Fibroblast of skin of right biceps (primary cell): ENCODE measurements at places on chromosomes 12 and 14.

DNA sequence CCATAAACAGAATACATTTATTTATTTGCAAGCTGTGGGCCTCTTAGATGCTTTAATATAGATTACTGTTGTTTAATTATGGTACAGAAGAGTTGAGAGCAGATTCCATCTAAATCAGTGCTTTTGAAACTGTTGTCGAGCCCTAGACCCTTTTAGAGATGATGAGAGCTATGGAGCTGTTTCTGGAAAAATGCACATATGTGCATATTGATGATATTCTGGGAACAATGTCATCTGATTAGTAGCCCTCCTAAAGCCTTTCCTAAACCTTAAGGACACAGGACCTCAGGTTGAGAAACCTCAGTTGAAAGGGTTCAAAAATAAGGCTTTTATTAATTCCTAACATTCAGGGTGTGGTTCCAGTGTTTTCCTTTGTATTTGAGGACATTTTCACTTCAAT is 11.7 kb downstream of the PRKCH start:
- DNase-seq, result no peak

- peak; percentile 49 for DNase-seq
These were observed 26.1 kb upstream of the SLC6A13 start for GRCh38 chr12:288687-289086.

- DNase-seq, result peak; percentile 86
These were observed 4.3 kb upstream of the RAD52 start for GRCh38 chr12:953776-954175.

DNA sequence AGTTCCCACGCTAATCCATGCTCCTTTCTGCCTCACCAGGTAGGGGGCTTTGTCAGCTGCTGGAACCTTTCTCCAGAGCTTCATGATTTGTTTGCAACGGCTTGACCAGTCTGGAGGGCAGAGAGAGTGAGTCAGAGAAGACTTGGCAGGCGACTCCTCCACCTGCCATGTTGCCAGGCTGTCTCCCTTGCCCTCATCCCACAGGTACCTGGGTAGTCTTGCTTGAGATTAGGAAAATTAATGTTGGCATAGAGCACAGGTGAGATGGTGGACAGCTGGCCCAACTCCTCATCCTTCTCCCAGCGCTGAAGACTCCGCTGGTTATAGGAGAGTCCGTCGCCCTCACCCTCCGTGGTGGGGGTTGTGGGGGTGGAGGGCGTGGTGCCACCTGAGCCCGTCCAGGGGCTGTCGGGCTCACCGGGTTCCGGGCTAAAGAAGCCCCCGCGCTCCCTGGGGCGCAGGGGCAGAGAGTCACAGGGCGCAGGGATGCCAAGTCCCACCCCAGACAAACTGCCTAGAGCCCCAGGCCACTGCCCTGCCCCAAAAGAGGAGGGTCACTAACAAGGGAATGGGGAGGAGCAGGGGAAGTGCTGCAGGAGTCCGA is 18.6 kb downstream of the KMT2D start:
- DNase-seq, result no peak

GRCh38 chr12:132986885-132987225 is 688 bp downstream of the ZNF26 start:
- DNase-seq, result no peak

- DNase-seq, result no peak
These were observed 592.0 kb downstream of the KCNH5 start for GRCh38 chr14:62453226-62453625.

GRCh38 chr12:105359856-105360255 is 29.4 kb downstream of the C12orf75 start:
- DNase-seq, result no peak

GRCh38 chr12:116975779-116976393 is 65.1 kb downstream of the FBXW8 start:
- DNase-seq, result peak; percentile 41
